ENCODE measurements at places on chromosomes 2 and 18. TPM values are rescaled to one million over a fixed set of nuclear protein-coding genes. Genes with fewer than 3 reads are reported as not detected.

The MROH2A gene
- not detected for total RNA-seq

The PARD3B gene
- total RNA-seq: 17.8 TPM

The GAREM1 gene
- 16.8 TPM for total RNA-seq

The NAT8 gene
- not detected for total RNA-seq

The ELOA2 gene
- total RNA-seq: not detected

The CYP20A1 gene
- total RNA-seq: 21.4 TPM

The XRCC5 gene
- total RNA-seq: 74.2 TPM

- DNase-seq: no peak
- no peaks in the 10 kb centered on the region for H3K27me3 ChIP-seq
- peaks cover 10% of the 10 kb centered on the region for H3K4me1 ChIP-seq
- H3K36me3 ChIP-seq: no peaks in the 10 kb centered on the region
- H3K4me3 ChIP-seq: no peak overlapping the region
- H3K27ac ChIP-seq: no peak overlapping the region
These were observed 56.8 kb downstream of the SMAD2 start for GRCh38 chr18:47873625-47874024.

GRCh38 chr2:157264099-157264498 is 6.6 kb downstream of the GALNT5 start:
- no peak overlapping the region for H3K27ac ChIP-seq
- H3K27me3 ChIP-seq: no peaks in the 10 kb centered on the region
- no peak overlapping the region for H3K4me3 ChIP-seq
- H3K4me1 ChIP-seq: no peaks in the 10 kb centered on the region
- no peak for DNase-seq

GRCh38 chr18:26925313-26925712 is 59.8 kb upstream of the AQP4 start:
- peaks cover 4% of the 10 kb centered on the region for H3K4me1 ChIP-seq
- no peaks in the 10 kb centered on the region for H3K36me3 ChIP-seq
- no peak overlapping the region for H3K4me3 ChIP-seq
- no peak overlapping the region for H3K27ac ChIP-seq
- H3K27me3 ChIP-seq: no peaks in the 10 kb centered on the region

DNA sequence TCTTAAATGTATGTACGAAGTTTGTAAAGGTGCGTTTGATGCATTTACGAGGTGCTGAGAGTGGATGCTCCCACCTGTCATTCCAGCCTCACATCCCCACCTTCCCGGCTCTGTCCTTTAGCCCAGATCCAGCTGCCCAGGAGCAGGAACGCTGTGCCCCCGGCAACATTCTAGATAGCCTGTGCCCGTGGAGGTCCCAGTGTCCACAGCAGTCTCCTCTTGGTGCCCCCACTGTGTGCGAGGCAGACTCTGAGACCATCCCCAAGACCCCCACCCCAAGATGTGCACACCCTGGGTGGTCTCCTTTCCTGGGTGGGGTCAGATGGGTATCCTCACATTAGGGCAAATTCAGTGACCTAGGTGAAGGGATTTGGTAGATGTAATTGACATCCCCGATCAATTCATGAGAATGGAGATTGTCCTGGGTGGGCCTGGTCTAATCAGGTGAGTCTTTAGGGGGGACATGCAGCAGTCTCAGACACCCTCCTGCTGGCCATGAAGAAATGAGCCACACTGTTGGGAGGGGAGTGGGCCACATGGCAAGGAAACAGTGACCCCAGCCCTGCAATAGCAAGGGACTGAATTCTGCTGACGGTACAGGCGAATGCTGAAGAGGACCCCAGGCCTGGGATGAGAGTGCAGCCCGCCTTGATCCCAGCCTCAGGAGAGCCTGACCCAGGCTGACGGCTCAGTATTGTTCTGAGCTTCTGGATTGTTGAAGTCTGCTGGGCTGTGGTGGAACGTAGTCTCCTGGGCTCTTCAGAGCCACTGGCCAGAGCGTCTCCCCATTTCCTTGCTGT is 203.3 kb downstream of the FAM210A start:
- no peaks in the 10 kb centered on the region for H3K27me3 ChIP-seq
- no peak for DNase-seq
- no peaks in the 10 kb centered on the region for H3K4me1 ChIP-seq
- H3K36me3 ChIP-seq: no peaks in the 10 kb centered on the region

GRCh38 chr2:44740678-44741077 is 200.8 kb upstream of the SIX3 start:
- no peaks in the 10 kb centered on the region for H3K4me1 ChIP-seq
- H3K36me3 ChIP-seq: no peaks in the 10 kb centered on the region
- H3K4me3 ChIP-seq: no peak overlapping the region
- no peak overlapping the region for H3K27ac ChIP-seq
- H3K27me3 ChIP-seq: no peaks in the 10 kb centered on the region
- DNase-seq: no peak

DNA sequence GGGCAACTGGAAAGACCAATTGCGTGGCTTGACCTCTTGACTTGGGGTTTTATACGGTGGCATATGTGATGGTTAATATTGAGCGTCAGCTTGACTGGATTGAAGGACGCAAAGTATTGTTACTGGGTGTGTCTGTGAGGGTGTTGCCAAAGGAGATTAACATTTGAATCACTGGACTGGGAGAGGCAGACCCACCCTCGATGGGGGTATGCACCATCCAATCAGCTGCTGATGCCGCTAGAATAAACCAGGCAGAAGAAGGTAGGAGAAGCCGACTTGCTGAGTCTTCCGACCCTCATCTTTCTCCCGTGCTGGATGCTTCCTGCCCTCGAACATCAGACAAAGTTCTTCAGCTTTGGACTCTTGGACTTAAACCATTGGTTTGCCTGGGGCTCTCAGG is 34.2 kb upstream of the YPEL5 start:
- peaks cover 8% of the 10 kb centered on the region for H3K4me1 ChIP-seq
- no peaks in the 10 kb centered on the region for H3K27me3 ChIP-seq

GRCh38 chr18:32019251-32019948 is 775 bp downstream of the RNF125 start:
- no peaks in the 10 kb centered on the region for H3K27me3 ChIP-seq
- peak overlapping the region; percentile 39 for H3K4me3 ChIP-seq
- H3K4me1 ChIP-seq: peaks cover 16% of the 10 kb centered on the region
- H3K27ac ChIP-seq: no peak overlapping the region

GRCh38 chr2:120805602-120806001 is 69.9 kb downstream of the GLI2 start:
- no peaks in the 10 kb centered on the region for H3K4me1 ChIP-seq
- no peak for DNase-seq
- no peak overlapping the region for H3K27ac ChIP-seq

- peaks cover 12% of the 10 kb centered on the region for H3K4me1 ChIP-seq
- peak; percentile 31 for DNase-seq
- no peaks in the 10 kb centered on the region for H3K36me3 ChIP-seq
- no peak overlapping the region for H3K4me3 ChIP-seq
These were observed 77.7 kb downstream of the GULP1 start for GRCh38 chr2:188369365-188369764.

DNA sequence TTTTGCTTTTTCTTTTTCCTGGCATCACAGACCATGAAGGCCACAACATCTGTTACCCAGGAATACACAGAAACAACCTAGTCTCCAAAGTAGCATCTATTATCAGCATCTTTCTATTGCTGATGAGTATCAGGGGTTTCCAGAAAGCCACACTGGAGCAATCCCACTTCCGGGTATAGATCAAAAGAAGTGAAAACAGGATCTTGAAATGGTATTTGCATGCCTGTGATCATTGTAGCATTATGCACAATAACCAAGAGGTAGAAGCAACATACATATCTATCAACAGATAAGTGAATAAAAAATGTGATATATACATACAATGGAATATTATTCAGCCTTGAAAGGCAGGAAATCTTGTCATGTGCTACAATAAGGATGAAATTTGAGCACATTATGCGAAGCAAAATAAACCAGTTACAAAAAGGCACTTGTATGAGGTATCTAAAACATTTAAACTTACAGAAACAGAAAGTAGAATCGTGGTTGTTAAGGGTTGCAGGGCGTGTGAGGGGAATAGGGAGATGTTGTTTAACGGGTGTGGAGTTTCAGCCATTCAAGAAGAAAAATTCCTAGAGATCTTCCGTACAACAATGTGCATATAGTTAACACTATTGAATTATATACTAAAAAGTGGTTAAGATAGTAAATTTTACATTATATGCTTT is 115.1 kb downstream of the KCNE4 start:
- H3K36me3 ChIP-seq: no peaks in the 10 kb centered on the region
- H3K27ac ChIP-seq: no peak overlapping the region
- H3K4me1 ChIP-seq: no peaks in the 10 kb centered on the region
- H3K27me3 ChIP-seq: no peaks in the 10 kb centered on the region

GRCh38 chr2:132473174-132473883 is 56.7 kb downstream of the GPR39 start:
- peaks cover 11% of the 10 kb centered on the region for H3K4me1 ChIP-seq
- no peak overlapping the region for H3K27ac ChIP-seq
- H3K4me3 ChIP-seq: no peak overlapping the region
- H3K36me3 ChIP-seq: no peaks in the 10 kb centered on the region
- DNase-seq: no peak

- no peak for DNase-seq
- no peaks in the 10 kb centered on the region for H3K36me3 ChIP-seq
These were observed 157.5 kb upstream of the TACR1 start for GRCh38 chr2:75356865-75357264.

GRCh38 chr2:233766416-233766815 is 6.3 kb downstream of the UGT1A1 start:
- H3K4me1 ChIP-seq: no peaks in the 10 kb centered on the region
- no peak overlapping the region for H3K27ac ChIP-seq
- no peaks in the 10 kb centered on the region for H3K36me3 ChIP-seq
- H3K27me3 ChIP-seq: no peaks in the 10 kb centered on the region

GRCh38 chr2:214648520-214648919 is 161.0 kb downstream of the BARD1 start:
- DNase-seq: no peak
- H3K27ac ChIP-seq: no peak overlapping the region
- H3K4me1 ChIP-seq: no peaks in the 10 kb centered on the region
- H3K36me3 ChIP-seq: no peaks in the 10 kb centered on the region
- H3K4me3 ChIP-seq: no peak overlapping the region

GRCh38 chr2:24409700-24410556 is 49.6 kb upstream of the ITSN2 start:
- no peaks in the 10 kb centered on the region for H3K36me3 ChIP-seq
- no peaks in the 10 kb centered on the region for H3K4me1 ChIP-seq
- H3K27me3 ChIP-seq: no peaks in the 10 kb centered on the region
- no peak overlapping the region for H3K27ac ChIP-seq

DNA sequence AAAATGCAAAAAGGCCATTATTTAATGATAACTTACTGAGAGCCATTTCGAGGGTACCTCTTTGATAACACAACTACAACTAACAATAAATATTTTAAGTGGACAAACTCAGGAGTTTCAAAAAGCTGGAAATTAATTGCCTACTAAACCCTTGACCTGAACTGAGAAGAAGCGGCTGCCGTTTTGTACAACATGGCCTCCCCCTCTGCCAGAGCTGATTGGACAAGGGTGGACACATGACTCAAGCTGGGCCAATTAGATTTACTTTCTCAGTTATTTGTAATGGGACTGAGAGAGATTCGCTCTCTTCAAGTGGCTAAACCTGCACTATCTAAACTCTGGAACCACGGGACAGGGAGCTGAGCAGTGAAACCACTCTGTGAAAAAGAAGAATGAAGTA is 135.9 kb upstream of the SERPINE2 start:
- H3K36me3 ChIP-seq: no peaks in the 10 kb centered on the region
- H3K4me3 ChIP-seq: no peak overlapping the region
- H3K4me1 ChIP-seq: no peaks in the 10 kb centered on the region
- DNase-seq: no peak
- H3K27me3 ChIP-seq: no peaks in the 10 kb centered on the region

DNA sequence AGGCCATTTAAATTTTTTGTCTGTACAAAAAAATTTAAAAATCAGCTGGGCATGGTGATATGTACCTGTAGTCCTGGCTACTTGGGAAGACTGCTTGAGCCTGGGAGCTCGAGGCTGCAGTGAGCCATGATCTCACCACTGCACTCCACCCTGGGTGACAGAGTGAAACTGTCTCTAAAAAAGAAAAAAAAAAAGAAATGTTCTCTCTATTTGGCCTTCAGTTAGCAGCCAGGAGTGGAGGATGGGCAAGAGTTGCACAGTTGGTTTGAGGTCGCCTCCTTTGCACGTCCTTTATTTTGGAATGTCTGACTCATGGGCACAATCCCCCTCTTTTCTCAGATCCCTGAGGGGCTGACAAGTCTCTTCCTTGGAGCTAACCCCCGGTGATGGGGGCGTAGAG is 26.3 kb downstream of the ITM2C start:
- H3K4me1 ChIP-seq: peaks cover 9% of the 10 kb centered on the region
- no peak for DNase-seq
- no peaks in the 10 kb centered on the region for H3K36me3 ChIP-seq
- no peak overlapping the region for H3K4me3 ChIP-seq
- H3K27me3 ChIP-seq: no peaks in the 10 kb centered on the region

DNA sequence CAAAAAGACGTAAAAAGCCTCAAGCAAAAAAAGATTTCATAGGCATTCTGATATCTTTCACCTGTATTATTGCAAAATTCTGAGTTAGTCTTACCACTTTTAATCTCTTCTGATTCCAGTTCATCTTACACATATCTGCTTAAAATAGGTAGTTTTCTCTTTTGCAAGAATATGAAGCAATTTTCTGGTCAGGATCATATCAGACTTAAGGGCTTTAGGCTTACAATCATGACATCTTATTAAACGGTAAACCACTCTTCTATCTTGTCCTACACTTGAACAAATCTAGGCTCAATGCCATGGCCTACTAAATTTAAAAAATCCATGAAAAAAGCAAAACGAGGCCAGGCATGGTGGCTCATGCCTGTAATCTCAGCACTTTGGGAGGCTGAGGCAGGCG is 50.1 kb upstream of the GAREM1 start:
- H3K36me3 ChIP-seq: no peaks in the 10 kb centered on the region
- H3K4me1 ChIP-seq: no peaks in the 10 kb centered on the region

GRCh38 chr2:231104115-231104713 is 20.6 kb downstream of the HTR2B start:
- H3K36me3 ChIP-seq: no peaks in the 10 kb centered on the region
- no peaks in the 10 kb centered on the region for H3K4me1 ChIP-seq
- H3K27me3 ChIP-seq: no peaks in the 10 kb centered on the region
- peak; percentile 59 for DNase-seq
- H3K27ac ChIP-seq: no peak overlapping the region

DNA sequence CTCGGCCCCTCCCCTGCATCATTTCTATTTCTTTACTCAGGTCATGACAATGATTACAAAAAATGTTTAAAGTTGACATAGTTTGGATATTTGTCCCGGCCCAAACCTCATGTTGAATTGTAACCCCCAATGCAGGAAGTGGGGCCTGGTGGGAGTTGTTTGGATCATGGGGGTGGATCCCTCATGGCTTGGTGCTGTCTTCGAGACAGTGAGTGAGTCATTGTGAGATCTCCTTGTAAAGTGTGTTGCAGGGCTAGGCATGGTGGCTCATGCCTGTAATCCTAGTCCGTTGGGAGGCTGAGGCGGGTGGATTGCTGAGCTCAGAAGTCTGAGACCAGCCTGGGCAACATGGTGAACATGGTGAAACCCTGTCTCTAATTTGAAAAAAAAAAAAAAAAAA is 9.2 kb upstream of the MAP4K4 start:
- no peak for DNase-seq
- no peak overlapping the region for H3K27ac ChIP-seq
- no peaks in the 10 kb centered on the region for H3K4me1 ChIP-seq
- H3K36me3 ChIP-seq: no peaks in the 10 kb centered on the region
